ENCODE measurements at places on chromosomes 5 and 9.

GRCh38 chr9:130400870-130401269, 43.9 kb upstream of the ASS1 start:
- no peak for DNase-seq

DNA sequence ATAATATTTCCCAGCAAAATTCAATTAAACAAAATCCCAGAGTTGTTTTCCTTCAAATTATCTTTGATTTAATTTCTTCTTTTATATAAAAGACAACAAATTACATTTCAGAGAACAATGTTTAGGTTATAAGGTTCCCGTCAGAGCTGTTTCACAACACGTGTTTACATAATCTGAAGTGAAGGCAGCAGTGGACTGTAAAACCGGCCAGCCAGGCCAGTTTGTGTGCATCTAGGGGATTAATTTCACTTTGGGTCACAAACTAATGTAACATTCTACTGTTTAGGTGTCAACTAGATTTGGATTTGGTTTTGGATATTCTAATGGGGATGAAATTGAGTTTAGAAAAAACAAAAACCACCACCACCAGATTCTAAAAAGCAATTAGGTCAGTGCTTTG, 86.5 kb upstream of the PLPP1 start:
- DNase-seq = no peak

DNA sequence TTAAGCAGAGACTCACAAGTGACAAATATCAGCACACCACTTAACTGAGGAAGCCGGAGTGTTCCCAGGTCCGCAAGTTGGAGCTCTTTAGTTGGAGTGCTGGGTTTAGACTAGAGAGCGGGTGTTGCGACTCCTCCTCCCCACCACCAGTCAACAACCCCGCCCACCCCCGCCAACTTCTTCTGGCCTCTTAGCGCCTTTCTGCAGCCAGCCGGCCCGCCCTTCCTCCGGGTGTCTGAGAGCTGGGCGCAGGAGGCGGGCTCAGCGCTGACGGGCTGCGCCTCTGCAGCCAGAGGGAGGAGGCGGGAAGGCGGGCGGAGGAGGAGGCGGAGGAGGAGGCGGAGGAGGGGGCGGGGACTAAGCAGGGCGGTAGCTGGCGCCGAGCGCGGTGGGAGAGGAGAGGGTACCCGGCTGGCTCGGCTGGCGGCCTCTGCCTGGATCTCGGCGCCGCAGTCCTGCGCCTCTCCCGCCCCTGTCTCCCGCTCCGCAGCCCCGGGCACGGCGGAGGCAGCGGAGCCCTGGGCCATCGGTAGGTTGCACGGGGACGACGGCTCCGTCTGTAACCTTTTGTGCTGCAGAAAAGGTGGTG, at the start of gene MACIR:
Gene MACIR, plus strand, starts transcription at position 396 of the 589 bp plus-strand sequence. CDS start 17,157 bp downstream, outside the sequence.
- DNase-seq = peak; percentile 93

GRCh38 chr5:167104351-167104750, 1187.1 kb upstream of the WWC1 start:
- no peak for DNase-seq

- DNase-seq = no peak
These were observed 885.6 kb upstream of the DMAC1 start for GRCh38 chr9:8684978-8685708.

- no peak for DNase-seq
These were observed 375.6 kb upstream of the CLINT1 start for GRCh38 chr5:158234323-158235158.

- DNase-seq = no peak
These were observed 26.9 kb downstream of the ROR2 start for GRCh38 chr9:91923145-91923544.

Measured in anterior cingulate cortex (tissue), 58 donors.